MM.1S (cell line): ENCODE measurements at places on chromosomes 7 and 10.

- H3K4me1 ChIP-seq, result no peaks in the 10 kb centered on the region
- H3K27me3 ChIP-seq, result no peaks in the 10 kb centered on the region
- no peak overlapping the region for H3K4me3 ChIP-seq
- DNase-seq, result no peak
Observed at GRCh38 chr10:25557136-25557535, 376.9 kb upstream of the MYO3A start.

DNA sequence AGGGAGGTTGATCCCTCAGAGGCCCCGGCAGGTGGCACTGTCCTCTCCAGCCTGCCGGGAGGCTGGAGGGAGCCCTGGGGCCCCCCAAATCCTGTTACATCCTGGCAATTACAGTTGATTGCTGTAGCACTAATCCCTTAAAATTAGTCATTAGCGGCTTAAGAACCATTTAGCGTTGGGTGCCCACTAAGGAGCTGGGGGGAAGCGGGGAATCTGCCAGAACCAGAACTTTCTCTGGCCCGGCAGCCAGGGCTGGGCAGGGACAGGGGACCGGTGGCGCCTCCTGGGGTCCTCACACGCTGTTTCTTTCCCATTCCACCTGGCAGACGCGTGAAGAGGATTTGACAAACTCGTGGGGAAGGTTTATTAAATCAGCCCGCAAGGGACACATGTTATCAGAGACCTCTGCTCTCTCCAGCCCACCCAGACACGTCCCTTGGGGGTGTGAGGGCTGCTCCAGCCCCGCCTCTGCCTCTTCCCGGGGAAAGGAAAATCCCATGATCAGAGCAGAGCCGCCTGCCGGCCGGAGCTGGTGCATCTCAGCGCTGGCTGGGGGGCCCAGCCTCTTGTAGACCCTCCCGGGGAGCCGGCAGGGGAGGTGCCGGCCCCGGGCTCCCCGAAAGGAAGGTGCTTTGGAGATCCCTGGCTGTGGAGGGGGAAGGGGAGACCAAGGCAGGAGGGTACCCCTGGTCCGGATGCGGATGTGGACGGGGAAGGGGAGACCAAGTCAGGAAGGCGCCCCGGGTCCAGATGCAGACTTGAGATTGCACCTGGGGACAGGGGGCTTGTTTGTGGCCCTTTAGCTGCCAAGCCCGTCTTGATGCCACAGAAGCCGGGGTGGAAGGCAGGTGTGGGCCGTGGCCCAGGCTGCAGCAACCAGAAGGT, 142.7 kb downstream of the ELFN1 start:
- no peak overlapping the region for H3K4me3 ChIP-seq
- DNase-seq, result no peak
- H3K27ac ChIP-seq, result no peak overlapping the region
- no peaks in the 10 kb centered on the region for H3K36me3 ChIP-seq
- H3K27me3 ChIP-seq, result no peaks in the 10 kb centered on the region; the same call in 1 of the 2 replicates
- no peaks in the 10 kb centered on the region for H3K4me1 ChIP-seq

DNA sequence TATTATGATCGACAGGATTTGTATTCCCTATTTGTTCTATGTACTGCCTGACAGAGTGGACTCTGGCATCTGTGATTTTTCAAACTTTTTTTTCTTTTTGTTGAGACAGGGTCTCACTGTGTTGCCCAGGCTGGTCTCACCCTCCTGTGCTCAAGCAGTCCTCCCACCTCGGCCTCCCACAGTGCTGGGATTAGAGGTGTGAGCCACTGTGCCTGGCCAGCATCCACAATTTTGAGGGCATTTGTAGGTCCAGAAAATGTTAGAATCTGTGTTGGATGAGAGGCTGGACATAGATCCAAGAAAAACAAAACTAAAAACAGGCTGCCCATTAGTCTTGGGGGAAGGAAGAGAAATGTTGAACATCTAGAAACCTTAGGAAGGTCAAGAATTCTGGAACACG, 34.3 kb downstream of the SGPL1 start:
- no peak for DNase-seq
- no peak overlapping the region for H3K4me3 ChIP-seq
- no peak overlapping the region for H3K27ac ChIP-seq
- no peaks in the 10 kb centered on the region for H3K27me3 ChIP-seq
- H3K36me3 ChIP-seq, result no peaks in the 10 kb centered on the region

DNA sequence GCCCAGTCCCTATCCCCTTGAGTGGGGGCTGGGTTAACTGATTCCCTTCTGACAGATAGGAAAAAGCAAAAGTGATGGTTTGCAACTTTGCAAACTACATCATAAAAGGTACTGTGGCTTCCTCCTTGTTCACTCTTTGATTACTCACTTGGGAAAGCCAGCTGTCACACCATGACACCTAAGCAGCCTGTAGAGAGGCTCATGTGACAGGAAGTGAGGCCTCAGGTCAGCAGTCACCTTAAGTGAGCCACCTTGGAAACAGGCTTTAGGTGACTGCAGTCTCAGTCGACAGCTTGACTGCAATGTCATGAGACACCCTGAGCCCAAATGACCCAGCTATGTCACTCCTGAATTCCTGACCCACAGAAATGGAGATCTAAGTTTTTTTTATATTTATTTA, 4.3 kb upstream of the CHCHD2 start:
- peak overlapping the region; percentile 6; the same call in 1 of the 2 replicates for H3K27ac ChIP-seq
- no peak overlapping the region for H3K4me3 ChIP-seq
- DNase-seq, result peak; percentile 76
- H3K27me3 ChIP-seq, result no peaks in the 10 kb centered on the region

- no peaks in the 10 kb centered on the region for H3K36me3 ChIP-seq
- no peak for DNase-seq
- H3K27me3 ChIP-seq, result no peaks in the 10 kb centered on the region
- H3K4me1 ChIP-seq, result no peaks in the 10 kb centered on the region
- no peak overlapping the region for H3K27ac ChIP-seq
Observed at GRCh38 chr10:2043379-2043778, 306.1 kb upstream of the ADARB2 start.

GRCh38 chr10:43354330-43354635, 17.2 kb upstream of the FXYD4 start:
- H3K36me3 ChIP-seq, result no peaks in the 10 kb centered on the region
- no peak overlapping the region for H3K27ac ChIP-seq
- H3K27me3 ChIP-seq, result 0 out of 2 replicates have a peak, but pooled peaks cover 3% of the 10 kb centered on the region
- no peak overlapping the region for H3K4me3 ChIP-seq
- no peak for DNase-seq
- H3K4me1 ChIP-seq, result no peaks in the 10 kb centered on the region

- H3K27ac ChIP-seq, result no peak overlapping the region
- no peaks in the 10 kb centered on the region for H3K36me3 ChIP-seq
- no peak overlapping the region for H3K4me3 ChIP-seq
Observed at GRCh38 chr10:42941790-42942189, 135.1 kb upstream of the RET start.

GRCh38 chr10:15208221-15208620, 39.7 kb upstream of the NMT2 start:
- peak overlapping the region; percentile 91 for H3K27ac ChIP-seq
- H3K27me3 ChIP-seq, result no peaks in the 10 kb centered on the region
- H3K36me3 ChIP-seq, result no peaks in the 10 kb centered on the region
- H3K4me3 ChIP-seq, result peak overlapping the region; percentile 49; the same call in 1 of the 2 replicates
- H3K4me1 ChIP-seq, result peaks cover 23% of the 10 kb centered on the region

GRCh38 chr10:17113889-17114540, 15.6 kb downstream of the CUBN start:
- DNase-seq, result no peak
- no peaks in the 10 kb centered on the region for H3K4me1 ChIP-seq
- H3K27me3 ChIP-seq, result no peaks in the 10 kb centered on the region
- no peak overlapping the region for H3K4me3 ChIP-seq

GRCh38 chr7:45717537-45718235, 143.5 kb downstream of the ADCY1 start:
- H3K36me3 ChIP-seq, result no peaks in the 10 kb centered on the region; the same call in 1 of the 2 replicates
- no peaks in the 10 kb centered on the region for H3K27me3 ChIP-seq
- H3K27ac ChIP-seq, result no peak overlapping the region
- H3K4me1 ChIP-seq, result no peaks in the 10 kb centered on the region

DNA sequence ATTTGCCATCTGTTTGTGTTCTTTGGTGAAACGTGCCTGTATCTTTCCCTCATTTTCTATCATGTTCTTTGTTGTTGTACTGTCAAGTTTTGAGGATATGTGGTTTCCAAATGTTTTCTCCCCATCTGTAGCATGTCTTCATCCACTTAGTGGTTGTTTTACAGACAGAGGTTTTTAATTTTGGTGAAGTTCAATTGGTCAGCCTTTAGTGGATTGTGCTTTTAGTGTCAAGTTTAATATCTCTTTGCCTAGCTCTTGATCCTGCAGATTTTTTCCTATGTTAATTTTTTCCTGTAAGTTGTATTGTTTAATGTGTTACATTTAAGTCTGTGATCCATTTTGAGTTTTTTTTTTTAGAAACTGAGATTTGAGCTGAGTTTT, 95.9 kb downstream of the ANKRD61 start:
- H3K4me3 ChIP-seq, result no peak overlapping the region
- H3K27ac ChIP-seq, result no peak overlapping the region
- H3K4me1 ChIP-seq, result no peaks in the 10 kb centered on the region
- H3K36me3 ChIP-seq, result no peaks in the 10 kb centered on the region

DNA sequence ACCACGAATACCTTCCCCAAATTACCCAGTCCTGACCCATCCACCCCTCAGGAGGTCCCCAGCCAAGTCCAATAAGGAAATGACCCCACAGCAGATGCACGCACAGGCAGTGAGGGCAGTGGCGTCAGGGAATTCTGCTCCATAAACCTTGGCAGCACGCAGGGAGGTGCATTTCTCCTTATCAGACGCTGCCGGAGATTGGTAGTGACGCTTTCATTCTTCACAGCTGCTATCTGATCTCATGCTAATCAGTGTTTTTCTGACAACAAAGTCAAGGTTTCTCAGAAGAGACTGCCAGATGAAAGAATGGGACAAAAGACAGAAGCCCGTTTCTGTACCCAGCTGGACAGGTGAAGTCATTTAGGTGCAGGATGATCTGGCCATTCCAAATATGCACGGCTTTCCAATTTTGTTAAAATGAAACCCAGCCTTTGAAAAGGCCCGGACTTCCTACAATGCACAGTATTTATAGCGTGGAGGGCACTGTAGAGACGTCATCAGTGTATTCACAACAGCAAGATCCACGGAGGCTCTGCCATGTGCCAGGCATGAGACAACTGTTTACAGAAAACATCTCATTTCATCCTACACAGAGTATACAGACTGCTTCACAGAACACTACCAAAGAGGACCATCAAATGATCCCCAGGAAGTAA, 35.3 kb downstream of the DIP2C start:
- DNase-seq, result no peak
- H3K36me3 ChIP-seq, result no peaks in the 10 kb centered on the region
- no peak overlapping the region for H3K4me3 ChIP-seq
- peaks cover 8% of the 10 kb centered on the region for H3K4me1 ChIP-seq
- H3K27ac ChIP-seq, result no peak overlapping the region
- no peaks in the 10 kb centered on the region for H3K27me3 ChIP-seq

DNA sequence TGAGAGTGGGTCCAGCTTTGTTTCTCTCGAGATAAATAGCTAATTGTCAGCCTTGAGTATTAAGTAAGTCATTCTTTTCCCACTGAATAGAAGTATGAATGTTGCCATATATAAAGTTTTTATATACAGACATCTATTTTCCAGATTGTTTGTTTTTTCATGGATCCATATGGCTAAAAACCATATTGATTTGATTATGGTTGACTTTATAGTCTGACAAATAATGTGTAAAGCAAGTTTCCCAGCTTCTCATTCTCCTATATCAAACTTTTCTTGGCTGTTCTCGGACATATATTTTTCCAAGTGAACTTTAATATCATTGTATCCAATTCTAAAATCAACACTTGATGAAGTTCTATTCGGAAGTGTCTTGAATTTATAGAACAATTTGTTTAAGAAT, 352.4 kb upstream of the MEOX2 start:
- no peak overlapping the region for H3K27ac ChIP-seq
- H3K4me3 ChIP-seq, result no peak overlapping the region
- H3K27me3 ChIP-seq, result no peaks in the 10 kb centered on the region
- DNase-seq, result no peak
- no peaks in the 10 kb centered on the region for H3K4me1 ChIP-seq
- no peaks in the 10 kb centered on the region for H3K36me3 ChIP-seq

DNA sequence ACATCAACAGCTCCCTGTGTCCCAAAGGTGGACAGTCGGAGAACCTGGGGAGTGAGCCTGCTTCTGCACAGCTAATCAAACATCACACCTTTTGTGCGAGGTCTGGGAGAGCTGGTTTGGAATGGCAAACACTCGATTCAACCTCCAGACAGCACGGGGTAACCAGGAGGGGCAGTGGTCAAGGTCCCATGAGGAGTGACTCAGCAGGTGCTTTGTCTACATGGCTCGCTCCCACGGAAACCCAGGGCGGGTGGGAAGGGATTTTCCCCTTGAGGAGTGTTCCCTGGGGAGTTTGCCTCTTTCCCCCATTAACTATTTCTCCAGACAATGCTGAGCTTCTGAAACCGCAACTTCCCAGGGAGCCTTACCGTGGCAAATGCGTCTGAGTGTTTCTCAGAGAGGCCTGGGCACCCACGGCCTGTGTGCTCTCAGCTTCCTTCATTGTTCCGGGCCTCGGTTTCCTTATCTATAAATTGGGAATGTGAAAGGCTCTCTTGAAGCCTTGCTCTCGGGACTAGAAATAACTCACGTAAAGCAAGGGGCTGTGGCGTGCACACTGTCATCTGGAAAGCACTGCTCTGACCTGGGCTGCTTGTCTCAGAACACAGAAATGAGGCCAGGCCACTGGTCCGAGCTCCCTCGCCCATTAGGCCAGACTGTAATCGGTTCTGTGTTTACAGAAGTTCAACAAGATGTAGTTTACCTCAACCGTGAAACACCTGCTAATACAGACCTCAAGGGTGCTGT, 14.0 kb upstream of the GTPBP4 start:
- H3K27me3 ChIP-seq, result no peaks in the 10 kb centered on the region

DNA sequence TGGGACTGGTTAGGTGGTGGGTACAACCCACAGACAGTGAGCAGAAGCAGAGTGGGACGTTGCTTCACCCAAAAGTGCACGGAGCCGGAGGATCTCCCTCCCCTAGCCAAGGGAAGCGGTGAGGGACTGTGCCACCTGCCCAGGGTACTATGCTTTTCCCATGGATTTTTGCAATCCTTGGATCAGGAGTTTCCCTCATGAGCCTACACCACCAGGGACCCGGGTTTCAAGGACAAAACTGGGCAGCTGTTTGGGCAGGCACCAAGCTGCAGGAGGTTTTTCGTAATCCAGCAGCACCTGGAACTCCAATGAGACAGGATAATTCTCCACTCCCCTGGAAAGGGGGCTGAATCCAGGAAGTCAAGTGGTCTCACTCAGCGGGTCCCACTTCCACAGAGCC, 209.1 kb upstream of the CXCL12 start:
- no peaks in the 10 kb centered on the region for H3K36me3 ChIP-seq
- no peak overlapping the region for H3K4me3 ChIP-seq
- no peaks in the 10 kb centered on the region for H3K4me1 ChIP-seq
- no peak overlapping the region for H3K27ac ChIP-seq

DNA sequence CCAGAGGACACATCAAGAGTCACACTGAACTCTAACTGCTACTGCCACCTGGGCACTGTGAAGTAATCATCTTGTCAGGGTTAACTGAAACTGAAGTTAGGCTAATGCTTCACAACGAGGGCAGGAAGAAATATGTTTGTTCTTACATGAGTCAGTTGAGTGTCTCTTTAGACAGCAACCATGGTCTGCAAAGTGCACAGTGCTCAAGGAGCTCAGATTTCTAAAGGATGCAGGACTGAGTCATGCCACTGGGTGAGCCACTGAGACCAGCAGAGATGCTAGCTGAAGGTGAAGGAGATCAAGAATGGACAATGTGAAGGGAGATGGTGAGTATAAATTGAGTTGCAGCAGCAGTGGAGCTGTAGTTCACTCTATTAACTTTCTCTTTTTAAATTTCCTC, 76.0 kb upstream of the CTTNBP2 start:
- H3K4me1 ChIP-seq, result no peaks in the 10 kb centered on the region
- no peaks in the 10 kb centered on the region for H3K27me3 ChIP-seq
- no peak overlapping the region for H3K27ac ChIP-seq
- DNase-seq, result no peak
- H3K36me3 ChIP-seq, result no peaks in the 10 kb centered on the region
